ENCODE measurements at places on chromosomes 16 and 17. TPM values are rescaled to one million over a fixed set of nuclear protein-coding genes. Genes with fewer than 3 reads are reported as not detected.

Gene TPSG1
- not detected for total RNA-seq

Gene C16orf46
- 1.5 TPM for total RNA-seq

Gene KRT40
- total RNA-seq: not detected

Gene CTRL
- total RNA-seq: not detected

Gene KRT31
- total RNA-seq: not detected

All from cardiac septum (tissue), 1 donor.